Stimulated activated CD8-positive, alpha-beta memory T cell treated with anti-CD3 and anti-CD28 coated beads, Interleukin-2, amount 100 ng/mL, for 48 hours (primary cell): ENCODE measurements at places on chromosomes 3 and 15.

GRCh38 chr3:17755836-17756235, 13.4 kb upstream of the TBC1D5 start:
- DNase-seq = no peak

DNA sequence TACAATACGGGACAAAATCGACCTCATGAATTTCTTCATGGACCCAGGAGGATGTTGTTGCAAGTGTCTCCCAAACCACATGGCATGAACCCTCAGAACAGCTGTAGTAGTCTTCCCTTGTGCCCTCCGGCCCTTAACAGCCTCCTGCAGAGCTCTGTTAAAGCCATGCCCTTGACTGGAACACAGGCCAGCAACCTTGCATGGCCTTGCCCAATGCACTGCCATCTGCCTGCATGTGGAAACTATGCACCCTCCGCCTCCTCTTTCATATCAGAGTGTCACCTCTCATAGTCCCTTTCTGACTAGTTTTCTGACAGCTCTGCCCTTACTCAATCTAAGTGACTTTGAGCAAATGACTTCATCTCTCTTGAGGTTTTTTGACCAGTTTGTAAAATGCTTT, 39.4 kb upstream of the TRIM71 start:
- DNase-seq = no peak

- no peak for DNase-seq
These were observed 74.1 kb upstream of the PLXNA1 start for GRCh38 chr3:126908752-126909275.

- no peak for DNase-seq
These were observed 410.8 kb downstream of the GAP43 start for GRCh38 chr3:116034086-116034485.

DNA sequence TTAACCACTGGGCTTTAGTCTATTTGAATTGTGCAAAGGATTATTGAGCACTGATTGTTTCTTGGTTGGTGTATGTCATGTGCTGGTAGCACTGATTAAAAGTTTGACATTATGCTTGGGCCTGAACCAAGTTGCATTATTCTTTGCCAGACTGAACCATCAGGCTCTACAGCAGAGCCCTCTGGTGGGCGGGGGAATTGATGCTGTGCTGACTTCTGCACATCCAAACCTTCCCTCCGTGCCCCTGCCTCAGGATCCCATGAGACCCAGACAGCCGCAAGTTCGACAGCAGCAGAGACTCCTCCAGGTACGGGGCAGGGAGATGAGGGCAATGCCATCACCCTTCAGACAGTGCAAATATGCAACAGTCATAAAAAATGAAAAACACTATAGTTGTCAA, 28.4 kb upstream of the P2RY12 start:
- no peak for DNase-seq

GRCh38 chr15:63918317-63918672, 84.5 kb upstream of the HERC1 start:
- DNase-seq = no peak

GRCh38 chr3:50447290-50447840, 56.1 kb downstream of the CACNA2D2 start:
- DNase-seq = no peak

DNA sequence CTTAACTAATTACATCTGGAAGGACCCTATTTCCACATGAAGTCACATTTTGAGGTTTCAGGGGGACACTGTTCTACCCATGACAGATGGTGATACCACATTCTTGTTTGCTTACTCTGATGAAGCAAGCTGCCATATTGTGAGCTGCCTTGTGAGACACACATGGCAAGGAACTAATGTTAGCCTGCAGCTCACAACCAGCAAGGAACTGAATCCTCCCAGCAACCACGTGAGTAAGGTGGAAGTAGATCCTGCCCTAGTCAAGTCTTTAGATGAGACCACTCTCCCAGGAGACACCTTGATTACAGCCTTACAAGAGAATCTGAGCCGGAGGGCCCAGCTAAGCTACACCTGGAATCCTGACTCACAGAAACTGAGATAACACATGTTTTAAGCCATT, 160.1 kb downstream of the PDE8A start:
- no peak for DNase-seq

DNA sequence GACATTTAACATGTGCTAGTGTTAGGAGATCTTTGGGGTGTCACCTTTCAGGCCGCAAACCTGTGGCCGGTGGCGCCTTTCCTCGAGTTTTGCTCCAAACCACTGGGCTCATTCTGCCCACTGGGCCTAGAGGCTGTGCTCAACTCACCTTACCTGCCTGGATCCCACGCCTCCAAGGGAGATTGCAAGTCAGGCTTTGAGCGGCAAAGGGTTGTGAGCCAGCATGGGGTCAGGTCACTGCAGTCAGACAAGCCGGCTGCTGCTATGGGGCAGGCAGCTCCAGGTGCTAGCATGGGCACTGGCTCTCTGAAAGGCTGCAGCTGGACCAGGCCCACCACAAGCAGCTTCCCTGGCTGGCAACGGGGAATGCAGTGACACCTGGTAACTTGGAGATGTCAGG, 265.5 kb downstream of the ZBBX start:
- no peak for DNase-seq

- DNase-seq = no peak
These were observed 258.4 kb downstream of the OPA1 start for GRCh38 chr3:193851428-193851847.

GRCh38 chr3:118817748-118818165, 216.9 kb downstream of the IGSF11 start:
- DNase-seq = no peak

DNA sequence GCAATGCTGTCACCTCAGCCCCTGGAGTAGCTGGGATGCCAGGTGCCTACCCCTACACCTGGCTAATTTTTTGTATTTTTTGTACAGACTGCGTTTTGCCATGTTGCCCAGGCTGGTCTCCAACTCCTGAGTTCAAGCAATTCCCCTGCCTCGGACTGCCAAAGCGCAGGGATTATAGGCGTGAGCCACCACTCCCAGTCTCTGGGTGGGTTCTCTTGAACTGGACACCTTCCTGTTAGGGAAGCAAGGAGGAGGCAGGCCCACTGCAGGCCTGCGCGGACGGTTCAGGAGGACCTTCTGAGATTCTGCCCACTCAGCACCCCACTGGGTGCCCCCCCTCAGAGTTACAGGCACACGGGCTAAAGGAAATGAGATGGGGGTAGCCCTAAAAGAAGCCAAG, 73.8 kb upstream of the HERC1 start:
- no peak for DNase-seq

DNA sequence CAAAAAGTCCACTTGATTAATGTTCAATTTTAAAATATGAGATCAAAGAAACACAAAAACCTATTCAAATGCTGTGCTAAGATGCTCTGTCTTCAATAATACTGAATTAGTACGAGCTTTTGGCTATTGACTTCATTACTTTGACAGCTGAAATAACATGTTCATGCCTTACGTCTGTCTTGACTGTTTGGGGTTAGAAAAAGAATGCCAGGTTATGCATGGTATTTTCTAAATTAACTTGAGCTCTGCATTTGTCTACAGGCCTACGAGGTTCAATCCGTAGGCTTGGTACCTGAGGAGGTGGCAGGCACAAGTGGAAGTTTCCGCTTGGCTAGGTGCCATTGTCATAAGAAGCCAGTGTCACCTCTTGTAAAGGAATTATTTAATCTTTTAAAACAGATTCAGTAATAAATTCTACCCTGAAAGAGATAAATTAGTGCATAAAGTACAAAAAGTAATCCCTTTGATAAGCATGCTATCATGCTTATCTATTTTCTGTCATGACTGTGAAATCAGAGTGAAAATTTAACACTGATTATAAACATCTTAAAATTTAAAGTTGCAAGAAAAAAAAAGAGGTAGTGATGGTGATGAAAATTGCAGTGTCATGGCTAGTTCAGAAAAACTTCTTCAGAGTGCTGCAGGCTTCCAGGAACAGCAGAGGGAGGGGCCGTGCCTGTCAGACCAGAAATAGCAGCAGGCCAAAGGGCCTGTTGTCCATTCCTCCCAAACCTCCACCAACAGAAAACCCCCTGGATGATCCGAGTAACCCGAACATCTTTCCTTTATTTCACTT, 115.7 kb downstream of the ARRDC4 start:
- DNase-seq = no peak

GRCh38 chr3:119697394-119697793, 5.4 kb upstream of the CFAP91 start:
- no peak for DNase-seq

GRCh38 chr3:162015856-162016255, 519.2 kb downstream of the OTOL1 start:
- DNase-seq = no peak

- DNase-seq = no peak
These were observed 448.7 kb downstream of the TAFA4 start for GRCh38 chr3:68483601-68484000.

- DNase-seq = no peak
These were observed 61.7 kb downstream of the B3GALNT1 start for GRCh38 chr3:161043336-161044035.

GRCh38 chr3:100915706-100916495, 77.3 kb downstream of the ABI3BP start:
- DNase-seq = no peak

DNA sequence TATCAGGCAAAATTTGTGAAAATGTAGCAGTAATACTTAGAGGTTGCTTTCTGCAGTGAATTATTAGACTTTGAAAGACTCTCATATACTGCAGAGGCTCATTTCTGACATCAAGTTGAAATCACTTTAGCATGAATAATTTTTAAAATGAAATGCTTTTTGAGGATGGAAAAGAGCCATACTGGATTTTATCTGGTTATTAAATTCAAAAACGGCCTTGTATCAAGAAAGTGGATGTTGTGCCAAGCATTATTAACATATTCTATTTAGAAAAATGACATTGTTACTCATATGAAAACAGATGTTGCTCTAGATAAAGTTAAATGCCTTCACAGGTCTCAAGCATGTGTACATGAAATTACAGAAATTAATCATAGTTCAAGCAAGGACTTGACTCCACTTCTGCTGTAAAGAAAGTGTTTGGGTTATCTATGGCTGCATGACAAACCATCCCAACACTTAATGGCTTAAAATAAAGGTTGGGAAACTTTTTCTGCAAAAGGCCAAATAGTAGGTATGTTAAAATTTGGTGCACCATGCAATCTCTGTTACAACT, 64.5 kb upstream of the ZNF280D start:
- DNase-seq = no peak

DNA sequence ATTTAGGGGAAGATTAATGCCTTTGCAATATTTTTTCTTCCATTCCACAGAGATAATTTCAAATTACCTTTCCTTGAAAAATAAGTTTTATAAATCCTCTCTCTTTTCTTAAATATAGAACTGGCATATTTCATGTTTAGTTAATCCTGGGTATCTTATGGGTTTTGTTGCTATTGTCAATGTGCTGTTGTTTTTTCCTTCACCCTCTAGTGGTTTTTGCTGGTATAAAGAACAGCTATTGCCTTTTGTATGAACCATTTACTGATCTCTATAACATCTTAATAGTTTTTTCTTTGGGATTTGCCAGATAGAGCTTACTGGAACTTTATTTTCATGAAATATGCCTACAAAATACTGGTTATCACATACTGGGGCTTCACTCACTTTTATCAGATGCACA, 359.6 kb upstream of the DPPA4 start:
- no peak for DNase-seq

- no peak for DNase-seq
These were observed 799 bp downstream of the VPS33B start for GRCh38 chr15:91021516-91022074.

DNA sequence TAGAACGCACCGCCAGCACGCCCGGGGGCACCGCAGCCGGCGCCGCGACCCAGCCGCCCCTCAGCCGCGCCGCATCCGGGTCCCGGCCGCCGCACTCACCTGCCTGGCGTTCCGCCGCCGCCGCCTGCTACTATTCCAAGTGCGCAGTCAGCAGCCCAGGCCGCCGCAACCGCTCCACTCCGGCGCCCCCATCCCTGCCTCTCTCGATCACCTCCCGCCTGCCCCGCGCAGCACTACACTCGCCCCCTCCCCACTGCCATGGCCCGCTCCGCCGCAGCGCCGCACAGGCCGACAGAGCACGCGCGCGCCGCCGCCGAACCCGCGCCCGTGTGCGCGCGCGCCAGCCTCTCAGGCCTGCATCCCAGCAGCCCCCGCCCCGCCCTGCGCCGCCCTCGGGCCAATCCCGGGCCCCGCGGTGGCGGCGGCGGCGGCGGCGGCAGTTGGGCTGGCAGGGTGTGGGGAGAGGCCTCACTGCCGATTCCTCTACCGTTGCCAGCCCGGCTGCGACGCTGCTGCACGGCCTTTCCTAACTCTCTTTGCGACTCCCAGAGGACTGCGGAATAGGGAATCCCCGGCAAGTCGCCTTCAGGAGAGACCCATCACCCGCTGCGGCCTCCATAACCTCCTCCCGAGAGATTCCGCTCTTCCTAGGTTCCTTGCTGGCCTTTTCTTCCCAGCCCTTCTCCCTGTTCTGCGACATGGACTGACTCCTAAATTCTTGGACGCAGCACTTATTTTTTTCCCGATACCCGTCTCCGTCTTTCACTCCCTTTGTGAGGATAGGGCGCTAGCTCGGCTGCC, at the start of gene PIK3CB:
Gene PIK3CB (minus strand): TSS at position 333 of the 801 bp plus-strand sequence. CDS start 75,585 bp downstream, outside the sequence.
- peak; percentile 78 for DNase-seq

DNA sequence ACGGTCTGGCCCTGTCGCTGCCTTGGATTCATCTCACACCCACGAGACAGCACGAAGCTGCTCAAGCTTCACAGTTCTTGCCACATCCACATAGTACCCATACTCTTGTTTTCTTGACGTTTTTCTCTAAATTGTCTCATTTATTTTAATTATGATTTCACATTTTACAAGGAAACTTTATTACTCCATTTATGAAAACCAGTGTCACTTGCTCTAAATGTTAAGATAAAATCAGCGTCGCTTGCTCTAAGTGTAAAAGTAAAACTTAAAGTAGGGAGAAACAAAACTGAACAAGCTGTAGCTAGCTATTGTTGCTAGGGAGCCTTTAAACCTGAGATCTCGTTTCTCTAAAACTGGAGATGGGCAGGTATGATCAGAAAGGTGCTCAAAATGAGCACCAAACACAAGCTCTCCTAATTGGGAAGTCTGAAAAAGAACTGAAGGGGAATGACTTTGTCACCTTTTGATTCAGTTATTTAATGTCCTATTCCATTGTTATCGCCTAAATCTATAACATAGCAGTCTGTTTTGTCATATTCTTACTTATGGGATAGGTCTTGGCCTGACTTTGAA, 680 bp downstream of the IFT122 start:
- no peak for DNase-seq

DNA sequence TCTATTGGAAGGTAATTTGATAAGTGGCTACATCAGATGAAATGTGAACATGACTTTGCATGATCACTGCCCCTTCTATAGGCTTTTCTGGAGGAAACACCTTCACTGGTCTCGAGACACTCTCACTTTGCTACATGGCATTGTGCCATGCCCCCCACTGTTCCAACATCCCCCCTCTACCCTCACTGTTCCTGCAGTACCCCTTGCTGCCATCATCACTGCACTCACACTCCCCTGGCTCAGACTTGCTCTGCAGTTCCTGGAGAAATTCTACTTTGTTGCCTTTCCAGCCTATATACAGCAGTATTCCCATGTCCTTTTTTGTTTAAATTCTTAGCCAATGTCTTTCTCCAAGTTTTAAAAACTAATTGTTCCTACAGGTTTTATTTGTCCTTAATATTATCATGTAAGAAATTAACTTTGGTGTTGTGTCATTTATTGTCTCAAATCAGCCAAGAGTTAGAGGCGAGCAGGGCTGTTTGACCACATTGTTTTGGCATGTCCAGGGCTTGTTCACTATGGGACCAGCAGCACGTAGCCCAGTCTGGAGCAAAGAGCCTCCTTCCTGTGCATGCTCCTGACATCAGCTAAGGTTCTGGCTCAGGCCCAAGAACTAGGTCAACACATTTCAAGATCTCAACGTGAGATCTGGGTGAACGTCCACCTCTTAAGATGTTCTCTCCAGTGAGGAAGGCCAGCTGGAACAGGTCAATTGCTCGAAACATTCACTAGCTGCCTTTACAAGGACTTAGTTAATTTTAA, 246.4 kb downstream of the SLC9A9 start:
- no peak for DNase-seq

- no peak for DNase-seq
These were observed 12.7 kb downstream of the COL6A6 start for GRCh38 chr3:130529486-130530215.
